ENCODE measurements at places on chromosomes 5 and 9.

- no peak for DNase-seq
These were observed 168.8 kb upstream of the RAI14 start for GRCh38 chr5:34487159-34487879.

DNA sequence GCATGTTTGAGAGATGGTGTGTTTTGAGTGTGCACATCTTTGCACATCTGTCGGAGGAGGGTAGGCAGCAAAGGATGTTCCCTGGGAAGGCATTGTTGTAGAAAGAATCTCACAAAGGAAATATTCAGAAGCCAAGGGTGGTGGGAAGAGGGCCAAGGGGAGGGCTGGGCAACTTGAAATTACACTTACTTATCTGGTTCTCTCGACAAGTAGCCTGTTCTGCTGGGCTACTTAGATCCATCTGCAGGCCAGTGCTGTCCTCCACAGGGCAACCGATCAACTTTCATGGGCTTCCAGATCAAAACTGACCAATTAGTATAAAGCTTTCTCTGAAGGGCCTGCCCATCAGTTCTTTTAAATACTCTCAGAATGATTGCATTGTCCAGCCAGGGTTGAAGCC, 495.2 kb downstream of the GADD45G start:
- no peak for DNase-seq

GRCh38 chr9:91775011-91775707, 174.9 kb downstream of the ROR2 start:
- peak; percentile 66 for DNase-seq

DNA sequence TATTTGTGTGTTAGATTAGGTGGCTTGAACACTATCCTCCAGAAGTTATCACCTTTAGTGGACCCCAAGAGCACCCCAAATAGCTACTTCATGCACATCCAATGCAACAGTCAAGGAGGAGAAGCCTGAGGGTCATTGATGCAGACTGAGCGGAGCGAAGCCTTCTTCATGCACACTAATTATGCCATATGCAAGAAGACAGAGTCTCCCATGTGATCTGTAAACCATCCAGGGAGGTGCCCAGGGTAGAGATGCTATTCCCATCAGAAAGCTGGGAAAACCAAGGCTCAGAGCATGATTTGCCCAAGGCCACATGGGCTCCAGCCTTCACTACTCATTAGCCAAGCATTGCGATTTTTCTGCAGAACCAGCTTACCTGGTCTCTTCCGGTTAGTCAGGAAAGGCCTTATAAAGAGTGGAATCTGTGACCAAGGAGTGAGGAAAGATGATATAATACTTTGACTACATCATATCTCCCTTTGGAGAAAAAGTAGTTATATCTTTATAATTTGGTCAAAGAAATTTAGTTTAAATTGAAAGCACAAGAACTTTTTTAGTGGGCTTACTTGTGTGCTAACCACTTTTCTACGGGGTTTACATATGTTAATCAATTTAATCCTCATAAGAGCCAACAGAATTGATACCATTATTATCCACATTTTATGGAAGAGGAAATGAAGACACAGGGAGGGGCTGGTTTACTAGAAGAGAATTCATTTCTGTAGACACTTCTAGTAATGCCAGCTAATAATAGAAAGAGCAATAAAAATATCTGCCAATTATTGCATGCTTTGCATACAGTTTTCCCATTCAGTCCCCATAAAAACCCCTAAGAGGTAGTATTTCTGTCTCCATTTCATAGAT, 220.0 kb downstream of the ESM1 start:
- no peak for DNase-seq

DNA sequence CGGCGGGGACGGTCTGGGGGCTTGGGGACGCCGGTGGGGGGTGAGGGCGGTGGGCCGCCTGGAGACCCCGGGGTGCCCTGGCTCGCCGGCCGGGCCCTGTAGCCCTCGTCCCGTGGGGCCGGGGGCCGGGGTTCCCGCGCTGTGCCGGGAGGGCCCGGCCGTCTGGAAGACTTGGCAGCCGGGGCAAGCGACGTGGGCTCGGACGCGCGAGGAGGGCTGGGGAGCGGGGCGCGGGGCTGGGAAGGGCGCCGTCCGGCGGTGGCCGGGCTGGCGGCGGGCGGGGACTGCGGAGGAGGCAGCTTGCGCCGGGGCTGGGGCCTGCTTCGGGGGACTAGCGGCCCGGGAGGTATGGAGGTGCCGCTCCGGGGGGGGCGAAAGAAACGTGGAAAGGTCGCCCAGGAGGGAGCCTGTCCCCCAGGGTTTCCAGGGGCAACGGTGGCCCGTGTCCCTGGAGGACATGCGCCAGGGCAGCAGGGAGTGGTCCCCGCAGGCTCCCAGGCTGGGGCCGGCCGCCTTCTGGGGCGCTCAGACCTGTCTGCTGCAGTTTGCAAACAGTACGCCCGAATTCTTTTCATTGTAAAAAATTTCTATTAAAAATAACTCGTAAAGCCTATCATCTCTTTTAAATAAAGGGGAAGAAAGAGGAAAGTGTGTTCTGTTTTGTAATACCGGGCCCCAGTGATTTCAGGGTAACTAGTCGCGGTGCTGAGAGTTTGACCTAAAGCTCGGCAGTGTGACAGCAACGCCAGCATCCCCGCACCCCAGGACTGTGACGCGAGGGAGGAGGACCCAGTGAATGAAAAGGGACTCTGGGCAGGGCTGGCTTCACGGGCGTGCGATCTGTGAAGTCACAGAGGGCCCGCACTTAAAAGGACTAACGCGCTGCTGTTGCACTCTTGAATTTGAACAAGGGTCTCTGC, 752 bp upstream of the ANKH start:
- DNase-seq: peak; percentile 77

- no peak for DNase-seq
These were observed 226.1 kb upstream of the PIK3R1 start for GRCh38 chr5:67989456-67989855.

GRCh38 chr9:127140842-127141675, 18.6 kb upstream of the ANGPTL2 start:
- DNase-seq: no peak

DNA sequence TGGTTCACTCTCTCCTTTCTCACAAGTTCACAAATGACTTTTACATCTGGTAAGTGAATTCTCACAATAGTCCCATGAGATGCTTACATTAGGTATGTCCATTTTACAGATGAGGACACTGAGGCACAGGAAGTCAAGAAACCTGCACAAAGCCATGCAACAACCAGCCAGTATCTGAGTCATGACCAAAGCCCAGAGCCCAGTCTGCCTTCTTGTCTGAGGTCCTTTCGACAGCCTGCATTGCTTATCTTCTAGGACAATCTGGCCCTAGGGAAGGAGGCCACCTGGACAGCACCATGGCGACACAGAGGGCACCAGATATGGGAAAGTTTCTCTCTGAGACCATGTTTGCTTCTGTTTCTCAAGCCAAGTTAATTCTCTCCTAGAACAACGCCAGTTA, 197.1 kb downstream of the NSG2 start:
- DNase-seq: no peak

- peak; percentile 53 for DNase-seq
These were observed 40.7 kb upstream of the RAD23B start for GRCh38 chr9:107242073-107243030.

DNA sequence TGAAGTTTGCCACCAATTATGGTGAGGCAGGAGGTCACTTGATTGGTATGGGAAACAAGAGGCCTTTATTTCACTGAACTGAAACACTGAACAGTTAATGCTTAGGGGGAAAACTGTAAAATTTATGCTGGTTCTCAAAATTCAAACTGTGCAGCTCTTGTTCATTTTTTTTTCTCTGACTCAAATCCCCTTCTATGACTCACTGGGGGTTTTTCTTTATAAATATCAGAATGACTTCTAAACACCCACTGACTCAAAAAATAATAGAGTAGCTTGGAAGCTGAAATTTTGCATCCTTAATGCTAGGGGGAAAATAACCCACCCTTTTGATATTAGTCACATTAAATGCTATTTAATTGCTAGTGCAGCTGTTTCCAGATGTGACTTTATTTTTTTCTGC, 24.1 kb upstream of the OTP start:
- no peak for DNase-seq

DNA sequence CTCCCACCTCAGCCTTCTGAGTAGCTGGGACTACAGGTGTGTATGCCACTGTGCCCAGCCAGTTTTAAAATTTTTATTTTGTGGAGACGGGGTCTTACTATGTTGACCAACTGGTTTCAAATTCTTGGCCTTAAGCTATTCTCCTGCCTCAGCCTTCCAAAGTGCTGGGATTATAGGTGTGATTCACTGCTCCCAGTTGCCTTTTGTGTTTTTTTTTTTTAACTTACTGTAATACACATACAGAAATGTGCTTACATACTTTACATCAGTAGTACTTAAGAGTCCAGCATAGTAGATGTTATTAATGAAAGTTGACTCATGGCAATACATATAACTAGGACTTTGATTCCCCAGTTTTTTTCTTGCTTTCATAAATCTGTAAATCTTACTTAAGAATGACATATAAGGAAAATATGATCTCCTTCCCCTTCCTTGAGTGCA, 4.7 kb downstream of the MAN2A1 start:
- DNase-seq: no peak

DNA sequence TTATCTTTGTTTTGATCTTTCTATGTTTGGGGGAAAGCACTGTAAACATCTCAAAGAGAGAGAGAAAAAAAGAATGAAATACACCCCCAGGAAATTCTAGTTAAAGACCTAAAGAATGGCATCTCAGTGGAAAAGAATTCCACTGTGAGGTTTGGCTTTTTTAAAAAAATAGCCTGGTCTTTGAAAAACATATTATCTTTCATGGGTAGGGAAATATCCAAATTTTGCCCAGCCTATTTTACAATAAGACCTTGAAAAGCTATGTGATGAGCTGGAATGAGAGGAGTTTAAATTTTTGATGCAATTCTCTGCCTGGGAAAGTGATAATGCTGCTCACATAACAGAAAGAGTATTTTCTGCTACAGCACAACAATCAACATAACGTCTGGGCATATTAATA, 348.1 kb upstream of the WWC1 start:
- DNase-seq: no peak

GRCh38 chr9:34440017-34440416, 18.4 kb downstream of the FAM219A start:
- DNase-seq: no peak

DNA sequence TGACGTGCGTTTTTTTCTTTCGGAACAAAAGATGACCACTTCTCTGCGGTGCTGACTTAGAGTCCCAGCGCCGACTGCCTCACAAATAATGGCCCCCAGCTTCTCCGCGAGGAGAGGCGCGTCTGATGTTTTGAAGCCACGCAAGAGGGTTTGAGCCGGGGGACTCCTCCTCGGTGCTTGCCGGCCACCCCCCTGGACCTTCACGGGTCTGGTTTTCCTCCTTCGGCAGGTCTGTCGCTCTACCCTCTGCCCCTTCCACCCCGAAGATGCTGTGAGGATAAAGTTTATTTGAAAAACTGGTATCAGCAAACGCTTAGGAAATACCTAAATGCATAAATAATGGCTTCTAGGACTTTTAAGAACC, 584 bp downstream of the USP20 start:
- peak; percentile 18 for DNase-seq

GRCh38 chr5:64914396-64914795, 145.7 kb downstream of the CWC27 start:
- DNase-seq: no peak

- DNase-seq: no peak
These were observed 90.7 kb downstream of the CAMSAP1 start for GRCh38 chr9:135816651-135816970.

GRCh38 chr5:170416526-170416925, 27.4 kb upstream of the KCNMB1 start:
- DNase-seq: no peak

- DNase-seq: no peak
These were observed 21.6 kb upstream of the GRPEL2 start for GRCh38 chr5:149323621-149324205.

GRCh38 chr9:12702160-12702758, 9.1 kb downstream of the TYRP1 start:
- DNase-seq: peak; percentile 47

DNA sequence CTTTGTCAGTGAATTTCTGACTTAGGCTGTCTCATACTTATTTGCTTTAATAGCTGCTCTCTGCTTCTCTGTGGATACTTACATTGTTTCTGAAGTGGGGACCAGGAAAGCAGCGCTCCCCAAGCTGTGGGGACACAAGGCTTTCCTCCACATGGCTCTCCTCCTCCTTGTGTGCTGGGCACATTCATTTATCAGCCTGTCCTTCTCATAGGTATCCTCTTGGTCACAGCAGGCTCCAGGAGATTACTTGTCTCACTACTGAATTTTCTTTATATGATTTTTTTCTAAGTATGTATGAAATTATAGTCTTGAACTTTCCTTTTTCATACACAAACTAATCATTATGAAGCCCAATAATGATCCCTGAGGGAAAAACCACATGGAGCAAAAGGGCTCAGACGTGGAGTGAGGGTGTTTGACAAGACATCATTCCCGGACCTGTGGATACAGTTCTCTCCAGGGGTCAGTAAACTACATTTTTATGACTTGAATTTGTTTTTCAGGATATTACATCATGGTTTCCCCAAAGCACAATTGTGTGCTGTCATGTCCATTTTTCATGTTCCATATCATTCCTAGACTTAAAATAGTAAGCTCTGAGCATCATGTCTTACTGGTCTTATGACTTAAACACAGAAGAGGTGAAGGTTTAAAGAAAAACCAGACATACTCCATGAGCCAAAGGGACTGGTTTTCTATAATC, 234.5 kb downstream of the PCSK1 start:
- no peak for DNase-seq

DNA sequence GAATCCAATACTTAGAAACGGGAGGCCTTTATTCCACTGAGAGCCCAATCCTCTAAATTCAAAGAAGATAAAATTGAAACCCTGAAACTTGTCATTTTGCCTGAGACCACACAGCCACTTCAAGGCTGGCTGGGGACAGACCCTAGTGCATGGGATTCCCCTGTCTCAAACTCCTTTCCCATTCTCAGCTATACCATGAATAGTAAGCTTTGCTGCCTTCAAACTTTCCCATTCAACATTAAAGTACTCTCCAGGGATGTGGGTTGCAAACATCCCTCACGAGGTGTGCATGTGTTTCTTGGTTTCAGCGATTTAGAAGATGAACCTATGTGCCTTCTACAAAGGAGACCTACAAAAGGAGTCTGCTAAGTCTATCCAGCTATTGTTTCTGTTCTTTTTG, 64.6 kb downstream of the GABRB2 start:
- DNase-seq: no peak

- no peak for DNase-seq
These were observed 228.9 kb downstream of the KIAA0825 start for GRCh38 chr5:94389515-94389899.

- no peak for DNase-seq
These were observed 67.4 kb upstream of the CCDC112 start for GRCh38 chr5:115363879-115364278.

- peak; percentile 73 for DNase-seq
These were observed 37.3 kb upstream of the ADRA1B start for GRCh38 chr5:159878988-159879471.

DNA sequence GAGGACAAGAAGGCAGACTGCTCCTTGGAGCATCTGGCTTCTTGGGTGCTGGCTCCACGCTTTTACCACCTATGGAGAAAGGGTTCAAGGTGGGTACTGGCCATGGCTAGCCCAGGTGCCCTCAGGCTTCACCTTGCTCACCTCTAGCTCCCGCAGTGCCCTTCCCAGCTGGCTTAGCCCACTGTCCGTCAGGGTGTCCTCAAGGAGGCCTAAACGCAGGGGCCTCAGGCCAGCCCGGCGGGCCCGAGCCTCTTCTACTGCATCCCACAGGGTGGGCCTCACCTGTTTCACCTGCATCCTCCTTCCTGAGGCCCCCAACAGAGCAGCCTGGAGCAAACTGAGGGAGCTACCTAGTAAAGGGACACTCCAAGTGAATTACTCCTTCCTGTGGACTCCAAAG, 9.1 kb downstream of the SLC35A4 start:
- DNase-seq: no peak
